Left kidney (tissue), 8 donors: ENCODE measurements at places on chromosomes 6 and 20. TPM values are rescaled to one million over a fixed set of nuclear protein-coding genes. Genes with fewer than 3 reads are reported as not detected.

RIPOR2 gene
- polyA plus RNA-seq = 8.8 TPM

LIN28B gene
- polyA plus RNA-seq = 0.40 TPM

PTCHD4 gene
- polyA plus RNA-seq = 1.8 TPM

RBPJL gene
- polyA plus RNA-seq = not detected

WFDC10B gene
- not detected for polyA plus RNA-seq

CST4 gene
- polyA plus RNA-seq = not detected

EGFL8 gene
- polyA plus RNA-seq = 30.3 TPM

C6orf62 gene
- 146 TPM for polyA plus RNA-seq

SLC17A2 gene
- 0.86 TPM for polyA plus RNA-seq
